Ovary (tissue), 10 donors: ENCODE measurements at places on chromosomes 5 and 9.

DNA sequence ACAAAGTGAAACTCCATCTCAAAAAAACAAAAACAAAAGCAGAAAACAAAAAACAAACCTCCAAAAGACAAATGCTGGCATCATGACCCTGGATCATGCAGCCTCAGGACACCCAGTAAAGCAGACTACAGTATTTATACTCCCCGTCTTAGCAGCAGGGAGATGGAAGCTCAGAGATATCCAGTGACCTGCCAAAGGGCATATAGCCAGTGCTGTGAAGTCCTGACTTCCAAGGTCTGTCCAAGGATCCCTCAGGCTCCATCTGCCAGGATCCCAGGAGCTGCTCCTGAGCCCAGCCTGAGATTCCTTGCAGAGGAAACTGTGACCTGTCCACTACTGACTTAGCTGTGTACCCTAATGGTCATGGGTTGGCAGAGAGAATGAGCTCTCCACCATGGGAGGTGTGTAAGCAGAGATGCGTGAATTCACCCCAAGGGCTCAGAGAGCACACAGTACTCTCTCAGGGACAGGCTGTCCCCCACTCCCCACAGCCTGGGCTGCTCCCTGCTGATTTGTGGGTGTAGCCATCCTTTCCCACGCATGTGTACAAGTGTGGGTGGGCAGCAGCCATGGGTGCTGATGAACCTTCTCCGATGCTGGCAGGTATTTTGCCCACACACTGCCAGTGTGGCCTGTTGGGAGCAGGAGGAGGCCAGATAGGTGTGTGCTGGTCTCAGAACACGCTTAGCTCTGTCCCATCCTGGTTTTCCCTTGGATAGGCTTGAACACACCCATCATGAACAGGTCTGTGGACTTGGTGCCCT lies 2.1 kb upstream of the WNK2 start:
- no peak overlapping the region for H3K4me3 ChIP-seq
- no peaks in the 10 kb centered on the region for H3K36me3 ChIP-seq
- peaks cover 7% of the 10 kb centered on the region for H3K4me1 ChIP-seq
- H3K27ac ChIP-seq: no peak overlapping the region
- no peak for DNase-seq

GRCh38 chr5:128765448-128766061 lies 199.7 kb upstream of the SLC27A6 start:
- no peaks in the 10 kb centered on the region for H3K27me3 ChIP-seq
- no peak overlapping the region for H3K27ac ChIP-seq
- H3K4me3 ChIP-seq: no peak overlapping the region
- no peaks in the 10 kb centered on the region for H3K4me1 ChIP-seq
- no peak for DNase-seq

- H3K27ac ChIP-seq: no peak overlapping the region
- no peaks in the 10 kb centered on the region for H3K36me3 ChIP-seq
- no peak for DNase-seq
These were observed 139.6 kb upstream of the LRRTM2 start for GRCh38 chr5:139014726-139015125.

- H3K27me3 ChIP-seq: no peaks in the 10 kb centered on the region
- H3K36me3 ChIP-seq: no peaks in the 10 kb centered on the region
- no peak overlapping the region for H3K4me3 ChIP-seq
- no peaks in the 10 kb centered on the region for H3K4me1 ChIP-seq
- no peak for DNase-seq
- H3K27ac ChIP-seq: no peak overlapping the region
These were observed 39.8 kb upstream of the FUBP3 start for GRCh38 chr9:130539420-130540223.
